ENCODE measurements at places on chromosomes 3 and 15. TPM values are rescaled to one million over a fixed set of nuclear protein-coding genes. Genes with fewer than 3 reads are reported as not detected.
A peak's percentile ranks its signal among the peaks of the same experiment; 100 is the strongest.

DNA sequence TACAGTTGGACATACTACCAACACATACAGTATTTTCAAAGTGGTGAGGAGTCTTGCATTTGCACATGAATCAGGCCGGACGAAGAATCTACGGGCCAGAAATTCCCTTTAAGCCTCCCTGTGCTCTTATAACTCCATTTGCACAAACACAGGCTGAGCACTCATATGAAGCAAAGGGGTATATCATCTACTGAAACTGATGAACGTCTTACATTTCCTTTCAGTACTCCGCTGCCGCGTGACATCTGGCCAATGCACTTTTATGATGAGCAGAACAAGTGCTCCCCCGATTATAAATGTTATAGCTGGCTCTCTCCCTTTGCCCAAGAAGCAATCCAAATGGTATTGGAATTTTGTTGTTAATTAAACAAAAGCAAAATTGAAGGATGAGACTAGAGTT lies 110.3 kb upstream of the ICE2 start:
- no peak for DNase-seq

The LRRC31 gene
- total RNA-seq: 1.2 TPM

GRCh38 chr3:62929771-62930170 lies 54.6 kb upstream of the CADPS start:
- DNase-seq: no peak

GRCh38 chr3:44104043-44104442 lies 137.6 kb upstream of the TOPAZ1 start:
- peak; percentile 39 for DNase-seq

GRCh38 chr3:159548675-159549335 lies 439.8 kb upstream of the IL12A start:
- peak; percentile 22 for DNase-seq

GRCh38 chr3:46693892-46694226 lies 380 bp upstream of the ALS2CL start:
- DNase-seq: peak; percentile 8

GRCh38 chr3:69212411-69213160 lies 90.2 kb upstream of the LMOD3 start:
- peak; percentile 87 for DNase-seq

The PRSS50 gene
- total RNA-seq: not detected

The WDR76 gene
- total RNA-seq: 17.0 TPM

GRCh38 chr3:101300073-101300472 lies 20.3 kb downstream of the IMPG2 start:
- no peak for DNase-seq

The CLRN1 gene
- total RNA-seq: not detected

The STRIT1 gene
- not detected for total RNA-seq

DNA sequence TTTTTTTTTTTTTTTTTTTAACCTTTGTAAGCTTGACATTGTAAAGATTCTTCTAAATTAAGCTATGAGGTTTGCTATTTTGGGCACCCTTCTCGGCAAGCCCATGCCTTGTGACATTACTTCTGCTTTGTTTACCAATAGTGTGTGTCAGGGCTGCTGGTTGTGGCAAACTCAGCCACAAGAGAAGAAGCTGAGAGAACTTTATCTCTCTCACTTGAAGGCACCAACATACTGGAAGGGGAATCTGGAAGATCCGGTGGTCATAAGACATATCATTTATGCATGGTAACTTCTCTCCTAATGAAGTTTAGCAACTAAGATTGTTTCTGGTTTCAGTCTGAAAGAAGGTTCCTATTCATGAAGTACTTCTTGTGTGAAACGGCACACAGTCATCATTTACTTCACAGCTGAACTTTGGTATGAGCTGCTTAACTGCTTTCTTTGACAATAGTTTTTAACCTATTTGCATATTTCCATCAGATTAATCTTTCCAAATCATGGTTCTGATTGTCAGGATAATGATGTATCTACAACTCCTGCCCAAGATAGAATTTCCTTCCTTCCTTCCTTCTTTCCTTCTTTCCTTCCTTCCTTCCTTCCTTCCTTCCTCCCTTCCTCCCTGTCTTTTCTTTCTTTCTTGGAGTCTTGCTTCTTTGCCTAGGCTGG lies 189.3 kb downstream of the NFKBIZ start:
- no peak for DNase-seq

DNA sequence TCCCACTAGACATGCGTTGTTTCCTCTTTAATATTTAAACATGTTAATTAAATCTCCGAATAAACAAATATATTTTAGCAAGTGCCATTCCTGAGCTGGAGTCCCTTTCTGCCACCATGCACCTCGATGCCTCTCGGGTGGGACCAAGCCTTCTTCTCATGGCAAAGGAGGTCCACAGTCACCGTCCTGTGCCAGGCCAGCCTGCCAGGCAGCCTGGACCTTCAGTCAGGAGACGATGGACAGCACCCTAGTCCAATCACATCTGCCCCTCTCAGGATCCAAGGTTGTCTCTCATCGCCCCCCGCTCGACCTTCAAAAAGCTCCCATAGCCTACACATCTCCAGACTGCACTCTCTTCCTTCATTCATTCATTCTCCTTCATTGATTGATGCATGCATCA lies 22.6 kb downstream of the NTRK3 start:
- DNase-seq: no peak

The ENTPD3 gene
- 0.17 TPM for total RNA-seq

GRCh38 chr15:84979651-84980050 lies 2.0 kb upstream of the PDE8A start:
- no peak for DNase-seq

The ACKR2 gene
- 2.9 TPM for total RNA-seq

The ACTRT3 gene
- total RNA-seq: 12.3 TPM

The P2RY1 gene
- total RNA-seq: 0.17 TPM

The MUSTN1 gene
- total RNA-seq: not detected

The SLC12A1 gene
- 0.17 TPM for total RNA-seq

GRCh38 chr15:87528873-87529272 lies 727.7 kb downstream of the NTRK3 start:
- no peak for DNase-seq

The SCN5A gene
- total RNA-seq: 0.20 TPM

The MAGEL2 gene
- total RNA-seq: not detected

GRCh38 chr15:53527996-53528395 lies 231.5 kb downstream of the WDR72 start:
- no peak for DNase-seq

- no peak for DNase-seq
These were observed 291.0 kb downstream of the PLOD2 start for GRCh38 chr3:145869958-145870357.

DNA sequence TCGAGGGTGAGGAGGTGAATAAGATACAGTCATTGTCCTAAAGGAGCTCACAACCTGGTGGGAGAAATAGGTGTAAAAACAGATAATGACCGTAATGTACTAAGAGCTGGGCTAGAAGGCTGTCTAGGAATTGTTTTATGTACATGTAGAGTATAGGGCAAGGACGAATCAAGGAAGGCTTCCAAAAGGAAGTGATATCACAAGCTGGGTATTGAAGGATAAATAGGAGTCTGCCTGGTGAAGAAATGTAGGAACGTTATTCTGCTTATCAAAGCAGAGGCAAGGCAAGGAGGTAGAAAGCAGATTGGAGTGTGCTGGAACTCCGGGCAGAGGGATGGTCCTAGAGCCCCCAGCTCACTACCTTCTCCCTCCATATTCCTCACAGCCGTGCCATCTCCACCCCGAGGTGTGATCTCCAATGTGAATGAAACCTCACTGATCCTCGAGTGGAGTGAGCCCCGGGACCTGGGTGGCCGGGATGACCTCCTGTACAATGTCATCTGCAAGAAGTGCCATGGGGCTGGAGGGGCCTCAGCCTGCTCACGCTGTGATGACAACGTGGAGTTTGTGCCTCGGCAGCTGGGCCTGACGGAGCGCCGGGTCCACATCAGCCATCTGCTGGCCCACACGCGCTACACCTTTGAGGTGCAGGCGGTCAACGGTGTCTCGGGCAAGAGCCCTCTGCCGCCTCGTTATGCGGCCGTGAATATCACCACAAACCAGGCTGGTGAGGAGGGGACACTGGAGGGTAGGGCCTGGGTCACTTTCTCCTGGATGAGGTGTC lies 15.1 kb downstream of the EPHB3 start:
- DNase-seq: no peak

The KPNA1 gene
- 61.3 TPM for total RNA-seq

- DNase-seq: peak; percentile 99
These were observed 8.8 kb downstream of the TBC1D23 start for GRCh38 chr3:100269410-100270214.

DNA sequence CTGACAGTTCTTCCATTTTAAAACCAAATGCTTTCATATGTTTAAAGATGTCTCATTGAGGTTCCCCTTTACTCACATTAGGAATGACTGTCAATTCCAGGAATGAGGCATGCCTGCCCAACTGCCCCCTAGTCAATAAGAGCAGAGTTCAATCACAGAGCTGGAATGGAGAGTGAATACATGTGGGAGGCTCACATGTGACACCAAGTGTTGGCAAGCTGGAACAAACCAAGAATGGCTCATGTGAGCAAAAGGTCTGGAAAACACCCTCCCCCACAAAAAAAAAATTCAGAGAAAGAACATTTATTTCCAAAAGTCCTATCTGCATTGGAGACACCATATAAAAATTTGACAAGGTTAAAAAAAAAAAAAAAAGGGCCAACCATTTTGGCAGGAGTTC lies 3.7 kb downstream of the PBRM1 start:
- peak; percentile 92 for DNase-seq

- no peak for DNase-seq
These were observed 35.5 kb downstream of the NFKBIZ start for GRCh38 chr3:101884776-101885175.

GRCh38 chr3:129937717-129938116 lies 36.8 kb upstream of the TRH start:
- no peak for DNase-seq

The UROC1 gene
- total RNA-seq: not detected

- DNase-seq: no peak
These were observed 93.3 kb upstream of the SLC7A14 start for GRCh38 chr3:170679190-170679589.

DNA sequence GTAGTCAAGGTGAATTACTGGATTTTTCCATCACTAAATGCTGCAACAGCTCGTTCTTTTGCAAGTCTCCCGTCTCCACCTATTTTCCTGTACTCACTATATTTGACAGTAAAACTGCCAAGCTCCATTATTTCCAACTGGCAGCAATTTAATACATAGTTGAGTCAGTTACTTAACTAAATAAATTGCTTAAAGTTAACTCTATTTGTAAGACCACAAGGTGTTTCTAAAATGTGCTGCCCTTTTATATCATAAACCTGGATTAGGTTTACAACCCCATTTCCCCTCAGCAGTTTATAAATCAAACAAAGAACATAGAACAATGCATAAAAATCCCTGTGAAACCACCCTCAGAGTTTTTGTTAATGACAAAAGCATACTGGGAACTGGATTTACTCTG lies 211.4 kb upstream of the DPH6 start:
- DNase-seq: no peak

The MNS1 gene
- total RNA-seq: 0.35 TPM

The PLSCR4 gene
- 2.4 TPM for total RNA-seq

GRCh38 chr15:98949624-98950023 lies 58.0 kb downstream of the PGPEP1L start:
- no peak for DNase-seq

DNA sequence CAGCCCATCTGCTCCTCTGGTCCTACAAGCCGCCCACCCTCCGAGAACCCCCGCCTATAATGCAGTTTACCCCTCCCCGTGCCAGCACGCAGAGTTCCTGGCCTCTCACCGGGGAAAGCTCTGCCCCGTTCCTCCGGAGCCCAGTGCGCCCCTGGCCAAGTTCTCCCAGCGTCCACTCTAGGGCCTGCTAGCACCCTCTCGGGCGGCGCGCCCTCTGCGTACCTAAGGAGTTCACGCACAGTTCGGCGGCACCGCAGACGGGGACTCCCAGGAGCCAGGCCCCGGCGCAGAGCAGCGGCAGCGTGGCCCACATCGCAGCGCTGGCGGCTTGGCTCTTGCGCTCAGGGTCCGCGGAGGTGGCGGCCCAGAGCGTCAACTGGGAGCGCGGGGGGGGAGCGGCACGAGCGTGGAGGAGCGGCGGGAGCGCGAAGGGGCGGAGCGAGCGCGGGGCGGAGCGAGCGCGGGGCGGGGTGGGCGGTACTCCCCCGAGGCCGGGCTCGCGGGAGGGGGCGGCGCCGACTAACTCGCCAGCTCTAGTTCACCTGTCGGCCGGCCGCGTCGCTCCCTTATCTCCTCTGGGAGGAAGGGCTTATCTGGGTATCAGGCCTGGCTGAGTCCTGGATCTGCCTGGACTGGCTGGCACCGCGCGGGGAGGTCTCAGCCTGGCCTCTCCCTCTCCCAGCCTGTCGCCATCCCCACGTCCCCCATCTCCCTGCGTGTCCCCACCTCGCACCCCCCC lies at the start of gene CTSH:
TSS of gene CTSH (minus strand) at position 378 of the 739 bp plus-strand sequence. CDS start at position 313, 65 bp downstream.
- DNase-seq: peak; percentile 8
